Bone marrow (tissue), 2 donors: ENCODE measurements at places on chromosomes 3 and 15.

DNA sequence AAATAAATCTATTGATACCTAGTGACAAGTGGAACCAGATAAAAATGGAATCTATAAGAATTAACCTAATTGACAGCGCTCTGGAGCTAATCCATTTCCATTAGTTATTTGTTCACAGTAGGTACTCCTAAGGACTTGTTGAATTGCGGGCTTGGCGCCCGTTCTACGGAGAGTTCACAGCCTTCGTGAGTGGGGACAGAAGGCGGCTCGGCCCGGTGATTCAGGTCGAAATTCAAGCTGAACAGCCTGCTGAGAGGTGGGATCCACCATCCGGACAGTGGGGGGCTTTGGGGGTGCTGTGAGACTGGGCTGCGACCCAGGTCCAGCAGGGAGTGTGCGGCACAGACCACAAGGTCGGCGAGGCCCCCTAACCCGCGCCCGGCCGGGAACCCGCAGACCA lies 779 bp upstream of the CTNNB1 start:
- no peak for DNase-seq

DNA sequence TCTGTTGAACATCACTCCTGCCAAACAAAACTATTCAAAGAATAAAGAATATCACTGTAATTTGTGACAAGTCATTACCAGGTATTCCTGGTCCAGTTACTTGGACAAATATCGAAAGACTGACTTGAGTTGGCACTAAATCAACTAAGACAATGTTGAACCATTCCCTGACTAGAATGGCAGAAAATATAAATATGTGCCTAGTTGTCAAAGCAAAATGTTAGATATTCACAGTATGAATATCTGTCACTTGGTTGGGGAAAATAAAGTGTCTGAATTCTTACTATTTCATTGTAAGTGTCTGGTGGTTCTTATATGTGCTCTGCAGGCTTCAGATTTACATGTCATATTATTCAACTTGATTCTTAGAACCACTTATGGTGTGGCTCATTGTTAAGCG lies 470.2 kb downstream of the NAALADL2 start:
- no peak for DNase-seq

DNA sequence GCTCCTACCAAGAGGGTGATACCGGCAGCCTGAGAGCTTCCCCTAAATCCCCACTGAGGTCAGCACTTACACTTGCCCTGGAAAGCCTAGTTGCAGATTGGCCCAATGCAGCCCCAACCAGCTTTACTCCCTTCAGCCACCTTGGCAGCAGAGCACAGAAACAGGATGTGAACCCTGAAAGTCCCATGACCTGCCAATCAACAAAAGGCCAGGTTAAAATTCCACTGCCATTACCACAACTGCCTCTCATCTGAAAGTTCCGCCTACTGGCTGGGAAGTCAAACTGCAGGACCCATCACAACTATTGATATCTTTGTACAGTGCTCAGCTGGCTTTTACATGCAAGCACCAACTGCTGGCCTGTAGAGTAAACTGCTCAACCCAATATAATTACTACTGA lies 156.2 kb downstream of the ZMAT3 start:
- DNase-seq: no peak

DNA sequence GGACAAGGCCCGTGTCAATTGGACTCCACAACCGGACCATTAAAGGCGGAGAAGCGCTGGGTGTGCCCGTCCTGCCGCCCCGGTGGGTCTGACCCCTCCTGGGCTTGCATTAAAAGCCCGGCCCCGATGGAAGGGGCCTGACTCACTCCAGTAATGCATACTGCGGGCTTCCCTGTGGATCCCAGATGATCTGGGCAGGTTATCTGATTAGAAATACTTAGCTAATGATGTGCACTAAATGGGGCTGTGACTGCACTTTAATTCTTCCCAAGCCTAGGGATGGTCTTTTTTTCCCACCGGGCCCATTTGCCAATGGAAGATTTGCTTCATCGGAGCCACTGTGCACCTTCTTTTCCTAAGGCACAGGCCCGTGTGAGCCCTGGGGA lies 124.9 kb downstream of the TMEM266 start:
- no peak for DNase-seq

DNA sequence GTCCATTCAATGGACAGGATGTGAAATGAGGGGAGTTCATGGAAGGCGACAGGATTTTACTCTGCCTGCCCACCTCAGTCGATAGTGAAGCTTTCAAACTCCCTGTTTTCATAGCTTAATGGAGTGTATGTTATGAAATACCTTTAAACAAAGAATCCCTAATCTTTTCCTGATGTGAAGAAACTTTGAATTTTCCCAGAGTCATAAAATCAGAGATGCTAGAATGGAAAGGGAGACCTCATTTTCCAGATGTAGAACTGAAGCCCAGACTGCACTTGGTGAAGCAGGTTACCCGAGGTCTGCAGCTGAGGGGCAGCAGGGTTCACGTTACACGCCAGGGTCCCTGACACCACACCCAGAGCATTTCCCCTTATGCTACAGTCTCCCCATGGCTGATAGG lies 34.7 kb upstream of the LACTB start:
- no peak for DNase-seq

- DNase-seq: no peak
These were observed 614.3 kb downstream of the DIPK2A start for GRCh38 chr3:144585953-144586352.

- no peak for DNase-seq
These were observed 41.6 kb downstream of the NR2C2 start for GRCh38 chr3:14988988-14989394.

- no peak for DNase-seq
These were observed 342.8 kb downstream of the ERC2 start for GRCh38 chr3:56125358-56126005.

- DNase-seq: no peak
These were observed 11.5 kb downstream of the IGDCC3 start for GRCh38 chr15:65366122-65366892.

DNA sequence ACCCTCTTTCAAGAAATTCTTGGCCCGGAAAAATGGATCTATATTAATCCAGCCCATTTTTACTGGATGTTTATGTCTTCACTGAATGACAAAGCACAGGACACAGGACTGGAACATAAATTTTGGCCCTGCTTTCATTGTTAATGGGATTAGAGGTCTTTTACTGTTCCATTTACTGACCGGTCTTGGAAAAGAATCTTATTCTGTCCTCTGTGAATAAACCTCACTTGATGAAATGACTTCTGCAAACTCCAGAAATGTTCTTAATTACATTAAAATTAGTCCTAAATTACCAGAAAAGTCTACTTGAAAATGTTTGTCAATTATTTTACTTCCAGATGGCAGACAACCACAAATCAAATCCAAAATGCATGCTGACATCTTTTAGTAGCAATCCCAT lies 79.3 kb upstream of the SLC24A5 start:
- DNase-seq: no peak

DNA sequence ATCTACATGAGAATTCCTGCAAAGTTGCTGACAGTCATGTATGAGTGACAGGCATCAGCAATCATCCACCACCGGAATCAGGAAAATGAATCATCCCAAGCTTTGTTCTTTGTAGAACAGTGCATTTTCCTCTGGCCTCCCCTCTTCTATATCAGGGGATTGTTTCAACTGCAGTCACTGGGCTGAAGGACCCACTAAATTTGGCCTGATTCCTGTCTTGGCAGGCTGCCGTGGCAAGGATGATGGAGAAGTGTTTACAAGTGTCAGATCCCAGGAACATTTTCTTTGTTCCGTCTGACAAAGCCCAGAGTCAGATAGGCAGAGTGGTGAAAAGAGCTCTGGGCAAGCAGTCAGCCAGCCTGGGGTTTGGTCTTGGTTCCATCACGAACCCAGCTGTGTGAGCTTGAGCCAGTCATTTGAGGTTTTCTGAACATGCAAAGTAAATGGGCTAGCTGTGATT lies 175.1 kb upstream of the TSC22D2 start:
- DNase-seq: no peak

GRCh38 chr15:85579957-85580694 lies 199.7 kb downstream of the AKAP13 start:
- DNase-seq: no peak

DNA sequence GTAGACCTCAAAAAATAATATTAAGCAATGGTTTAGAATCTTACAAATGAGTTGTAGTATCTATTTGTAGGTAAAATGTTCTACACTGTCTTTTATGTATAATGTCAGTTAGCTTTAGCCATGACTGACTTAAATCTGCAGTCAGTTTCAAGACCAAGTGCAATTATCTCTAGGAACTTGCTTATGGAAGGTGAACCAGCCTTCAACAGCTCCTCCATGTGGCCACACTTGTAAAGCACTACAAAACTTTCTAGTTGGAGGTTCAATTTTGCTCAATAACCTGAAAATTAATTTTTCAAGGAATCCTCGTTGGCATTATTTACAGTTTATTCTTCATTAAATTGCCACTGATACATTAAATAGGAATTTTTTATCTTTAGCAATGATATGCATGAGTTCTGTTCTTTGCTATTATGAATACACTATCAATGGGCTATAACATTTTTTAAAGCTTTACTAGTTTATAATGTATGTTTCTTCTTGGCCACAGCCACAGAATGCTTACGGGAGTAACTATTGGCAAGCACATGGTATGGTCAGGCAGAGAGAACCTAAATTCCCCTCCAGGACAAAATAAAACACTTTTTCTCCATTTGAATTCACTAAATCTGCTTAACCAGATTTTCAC lies 315.3 kb upstream of the UBE2E2 start:
- DNase-seq: no peak

DNA sequence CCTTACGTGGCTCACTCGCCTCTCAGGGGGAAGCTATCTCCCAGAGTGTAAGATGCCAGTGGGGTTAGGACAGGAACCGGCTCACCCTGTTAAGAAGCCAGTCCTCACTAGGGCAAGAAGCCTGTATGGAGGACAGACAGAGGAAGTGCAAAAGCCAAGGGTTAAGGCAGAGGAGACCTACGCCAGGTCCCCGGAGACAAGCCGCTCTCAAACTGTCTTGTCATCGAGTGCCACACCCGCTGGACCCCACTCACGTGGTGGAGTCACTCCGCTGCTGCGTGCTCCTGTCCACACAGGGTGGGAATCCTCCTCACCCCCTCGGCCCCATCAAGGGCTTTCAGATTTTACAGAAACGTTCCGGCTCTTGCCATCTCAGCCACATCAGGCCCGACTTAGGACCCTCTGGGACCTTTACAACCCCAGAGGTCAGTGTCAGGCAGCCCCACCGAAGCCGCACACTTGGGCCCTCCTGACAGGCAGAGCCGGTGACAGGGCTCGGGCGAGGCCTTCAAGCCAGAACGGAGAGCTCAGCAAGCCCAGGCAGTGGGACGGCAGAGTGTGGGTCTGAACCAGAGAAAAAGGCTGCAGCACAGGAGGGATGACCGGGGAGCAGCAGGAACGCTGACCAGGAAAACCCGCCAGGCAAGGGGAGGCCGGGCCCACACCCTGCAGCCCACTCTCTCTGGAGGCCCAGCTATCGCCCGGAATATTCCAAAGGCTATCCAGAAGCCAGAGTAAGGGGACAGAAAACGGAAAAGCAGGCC lies 61.7 kb downstream of the XXYLT1 start:
- DNase-seq: no peak

DNA sequence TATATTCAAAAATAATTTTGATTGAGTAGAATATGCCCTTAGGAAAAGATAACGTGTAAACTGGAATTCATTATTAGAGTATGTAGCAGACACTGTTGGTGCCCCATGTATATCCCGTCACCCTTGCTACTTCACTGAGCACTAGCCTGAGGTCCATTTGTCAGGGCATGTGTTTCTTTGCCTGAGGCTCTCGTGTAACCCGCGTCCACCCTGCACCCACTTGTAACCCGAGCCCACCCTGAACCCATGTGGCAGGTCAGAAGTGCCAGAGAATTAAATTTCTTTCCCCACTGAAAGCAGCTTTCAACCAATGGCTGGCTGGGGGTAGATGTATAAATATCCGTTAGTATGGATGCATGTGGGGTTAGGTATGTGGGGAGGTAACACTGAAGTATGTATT lies 474.2 kb upstream of the ZNF385D start:
- no peak for DNase-seq

- no peak for DNase-seq
These were observed 37.1 kb downstream of the PSMD6 start for GRCh38 chr3:63986146-63986545.

GRCh38 chr15:27365456-27365855 lies 394.5 kb downstream of the GABRG3 start:
- no peak for DNase-seq

- DNase-seq: no peak
These were observed 49.5 kb downstream of the SLC25A26 start for GRCh38 chr3:66270288-66270687.

DNA sequence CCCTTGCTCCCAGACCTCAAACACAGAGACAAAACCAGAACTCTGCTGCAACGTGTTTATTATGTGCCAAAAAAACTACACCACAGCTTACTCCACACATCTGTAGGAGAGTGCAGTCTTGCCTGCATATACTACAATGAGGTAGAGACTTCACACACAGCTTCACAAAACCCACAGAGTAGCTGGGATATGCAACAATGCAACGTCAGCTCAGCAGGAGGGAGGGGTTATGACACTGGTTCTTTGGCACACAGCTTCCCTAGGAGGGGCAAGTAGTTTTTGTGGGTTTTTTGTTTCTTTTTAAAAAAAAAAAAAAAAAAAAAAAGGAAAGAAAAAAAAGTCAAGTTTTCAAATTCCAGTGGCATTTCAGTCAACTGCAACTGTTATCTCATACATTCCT lies 2.9 kb upstream of the RPS17 start:
- no peak for DNase-seq

GRCh38 chr3:114213627-114214541 lies 23.5 kb downstream of the ZNF80 start:
- DNase-seq: no peak

DNA sequence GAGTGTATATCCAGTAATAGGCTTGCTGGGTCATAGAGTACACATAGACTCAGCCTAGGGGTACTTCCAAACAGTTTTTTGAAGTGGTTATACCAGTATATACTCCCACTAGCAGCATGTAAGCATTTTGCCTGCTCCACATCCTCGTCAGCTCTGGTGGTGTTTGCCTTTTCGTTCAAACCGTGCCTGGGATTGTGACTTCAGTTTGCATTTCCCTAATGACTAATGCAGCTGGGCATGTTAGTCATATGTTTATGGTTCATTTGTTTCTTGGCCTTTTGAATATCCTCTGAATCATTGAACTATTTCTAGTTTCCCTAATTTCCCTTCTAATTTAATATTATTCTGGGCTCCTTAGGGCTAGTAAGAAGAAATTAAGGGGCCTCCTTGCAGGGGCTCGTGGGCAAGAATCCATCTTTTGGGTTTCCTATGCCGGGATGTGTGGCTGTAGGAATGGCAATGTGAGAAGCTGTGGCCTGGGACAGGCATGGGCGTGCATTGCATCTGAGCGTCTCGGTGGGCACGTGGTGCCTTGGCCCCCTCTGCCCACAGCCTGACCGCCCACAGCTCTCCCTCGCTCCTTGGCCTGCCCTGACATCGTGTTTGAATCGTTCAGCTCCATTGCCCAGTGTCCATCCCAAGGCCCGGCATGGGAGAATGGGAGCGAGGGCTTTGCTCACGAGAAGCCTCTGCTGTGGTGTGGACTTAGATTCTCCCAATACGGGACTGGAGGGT lies 26.4 kb downstream of the FAH start:
- no peak for DNase-seq

DNA sequence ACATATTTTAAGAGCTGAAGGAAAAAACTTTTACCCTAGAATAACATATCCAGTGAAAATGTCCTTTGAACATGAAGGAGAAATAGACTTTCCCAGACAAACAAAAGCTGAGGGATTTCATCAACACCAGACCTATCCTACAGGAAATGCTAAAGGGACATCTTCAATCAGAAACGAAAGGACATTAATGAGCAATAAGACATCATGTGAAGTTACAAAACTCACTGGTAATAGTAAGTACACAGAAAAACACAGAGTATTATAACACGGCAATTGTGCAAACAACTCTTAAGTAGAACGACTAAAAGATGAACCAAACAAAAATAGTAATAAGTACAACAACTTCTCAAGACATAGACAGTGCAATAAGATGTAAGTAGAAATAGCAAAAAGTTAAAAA lies 3.5 kb upstream of the ZSCAN2 start:
- no peak for DNase-seq
